ENCODE measurements at places on chromosomes 2 and 18. TPM values are rescaled to one million over a fixed set of nuclear protein-coding genes. Genes with fewer than 3 reads are reported as not detected.

Gene TRIM43
- not detected for polyA plus RNA-seq

Gene TTN
- polyA plus RNA-seq, result 862 TPM

Gene SLC19A3
- polyA plus RNA-seq, result 0.81 TPM

Gene CCDC148
- 0.51 TPM for polyA plus RNA-seq

Gene MSTN
- polyA plus RNA-seq, result 0.04 TPM

All from heart right ventricle (tissue), 16 donors.